ENCODE measurements at places on chromosomes 1 and 21.
A peak's percentile ranks its signal among the peaks of the same experiment; 100 is the strongest.

GRCh38 chr1:6870571-6870970 lies 85.3 kb downstream of the CAMTA1 start:
- no peak for DNase-seq

GRCh38 chr1:22534951-22535350 lies 28.3 kb upstream of the EPHA8 start:
- DNase-seq, result no peak

DNA sequence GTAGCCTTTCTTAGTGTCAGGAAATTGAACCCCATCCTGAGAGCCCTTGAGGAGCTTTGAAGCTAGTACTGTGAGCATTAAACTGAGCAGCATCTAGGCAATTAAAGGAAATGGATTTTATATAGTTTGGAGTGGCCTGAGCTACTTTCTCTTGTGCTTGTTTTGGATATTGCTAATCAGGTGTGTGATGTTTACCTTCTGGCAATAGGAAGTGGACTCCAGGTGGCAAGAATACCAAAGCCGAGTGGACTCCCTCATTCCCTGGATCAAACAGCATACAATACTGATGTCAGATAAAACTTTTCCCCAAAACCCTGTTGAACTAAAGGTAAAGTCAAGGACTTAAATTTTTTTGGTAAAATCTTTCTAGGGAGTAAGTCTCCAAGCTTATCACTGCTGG lies 79.4 kb downstream of the MACF1 start:
- no peak for DNase-seq

DNA sequence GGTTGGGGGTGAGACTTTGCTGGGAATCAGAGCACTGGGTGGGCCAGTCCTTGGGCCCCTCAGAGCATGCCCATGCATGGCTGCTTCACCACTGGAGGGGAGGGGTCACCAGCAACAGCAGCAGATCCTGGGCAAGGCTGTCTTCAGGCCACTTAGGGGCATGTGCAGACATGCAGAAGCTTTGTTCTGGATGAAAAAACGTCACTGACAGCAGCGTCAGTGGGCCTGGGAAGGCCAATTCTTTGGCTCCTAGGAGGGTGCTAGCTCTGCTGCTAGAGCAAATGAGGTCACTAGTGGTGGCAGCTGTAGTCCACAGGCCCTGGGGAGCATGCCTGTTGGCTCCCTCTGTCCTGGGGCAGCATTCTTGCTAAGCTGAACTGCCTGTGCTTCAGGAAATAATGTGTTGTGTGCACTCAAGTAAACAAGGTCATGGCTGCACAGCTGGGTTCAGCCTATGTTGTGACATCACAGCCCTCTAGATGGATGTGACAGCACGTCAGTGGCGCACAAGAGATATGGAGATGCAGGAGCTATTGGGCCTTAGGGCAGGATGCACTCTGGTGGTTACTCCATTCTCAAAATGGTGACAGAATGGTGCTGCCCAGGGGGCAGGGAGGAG lies 27.0 kb downstream of the ZC3H11B start:
- peak; percentile 45 for DNase-seq

DNA sequence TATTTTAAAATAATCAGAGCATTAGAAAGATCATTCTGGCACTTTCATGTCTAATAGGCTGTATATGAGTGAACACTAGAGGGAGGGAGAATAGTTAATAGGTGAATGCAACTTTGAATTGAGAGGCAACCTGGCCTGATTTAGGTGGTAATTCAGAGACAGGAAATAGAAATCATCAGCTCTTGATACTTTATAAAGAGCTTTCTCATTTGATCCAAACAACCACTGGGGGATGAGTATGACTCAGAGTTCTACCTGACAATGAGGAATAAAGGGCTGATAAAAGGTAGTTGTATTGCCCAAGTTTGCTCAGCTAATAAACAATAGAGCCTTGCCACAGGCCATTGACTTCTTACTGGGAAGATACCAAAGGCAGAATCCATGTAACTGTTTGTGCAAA lies 5.2 kb upstream of the FAM89A start:
- peak; percentile 48 for DNase-seq

DNA sequence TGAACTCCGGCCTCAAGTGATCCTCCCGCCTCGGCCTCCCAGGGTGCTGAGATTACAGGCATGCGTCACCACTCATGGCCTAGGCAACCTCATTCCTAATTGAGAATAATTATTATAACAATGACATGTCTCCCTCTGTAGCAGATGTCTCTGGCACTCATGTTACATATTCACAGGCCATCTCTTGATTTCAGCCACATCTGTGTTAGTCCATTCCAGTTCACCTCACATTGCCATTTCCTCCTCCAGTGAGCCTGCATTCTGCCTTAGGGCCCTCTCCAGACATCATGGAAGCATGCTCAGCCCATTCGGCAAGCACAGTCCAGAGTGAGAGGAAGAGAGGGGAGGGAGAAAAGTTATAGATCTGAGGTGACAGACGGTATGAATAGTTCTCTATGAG lies 32.5 kb downstream of the CDKN2C start:
- no peak for DNase-seq

DNA sequence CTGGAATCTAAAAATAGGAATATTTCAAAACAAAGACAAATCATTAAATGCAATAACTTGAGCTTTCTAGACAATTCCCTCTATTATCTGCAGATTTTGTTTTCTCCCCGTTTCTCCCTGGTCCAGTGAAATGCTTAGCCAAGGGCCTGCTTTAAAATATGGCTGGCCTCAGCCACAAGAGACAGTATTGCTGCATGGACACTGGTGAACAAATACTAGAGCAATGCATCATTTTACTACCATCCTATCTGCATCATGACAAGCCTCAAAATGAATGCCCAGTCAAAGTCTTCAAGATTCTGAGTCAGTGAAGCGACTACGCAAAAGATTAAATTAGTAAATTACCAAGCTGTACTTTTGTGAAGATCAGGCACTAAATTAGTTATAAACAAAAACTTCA lies 80.5 kb downstream of the ENAH start:
- DNase-seq, result peak; percentile 21

GRCh38 chr1:169260478-169261151 lies 107.0 kb downstream of the NME7 start:
- DNase-seq, result no peak

DNA sequence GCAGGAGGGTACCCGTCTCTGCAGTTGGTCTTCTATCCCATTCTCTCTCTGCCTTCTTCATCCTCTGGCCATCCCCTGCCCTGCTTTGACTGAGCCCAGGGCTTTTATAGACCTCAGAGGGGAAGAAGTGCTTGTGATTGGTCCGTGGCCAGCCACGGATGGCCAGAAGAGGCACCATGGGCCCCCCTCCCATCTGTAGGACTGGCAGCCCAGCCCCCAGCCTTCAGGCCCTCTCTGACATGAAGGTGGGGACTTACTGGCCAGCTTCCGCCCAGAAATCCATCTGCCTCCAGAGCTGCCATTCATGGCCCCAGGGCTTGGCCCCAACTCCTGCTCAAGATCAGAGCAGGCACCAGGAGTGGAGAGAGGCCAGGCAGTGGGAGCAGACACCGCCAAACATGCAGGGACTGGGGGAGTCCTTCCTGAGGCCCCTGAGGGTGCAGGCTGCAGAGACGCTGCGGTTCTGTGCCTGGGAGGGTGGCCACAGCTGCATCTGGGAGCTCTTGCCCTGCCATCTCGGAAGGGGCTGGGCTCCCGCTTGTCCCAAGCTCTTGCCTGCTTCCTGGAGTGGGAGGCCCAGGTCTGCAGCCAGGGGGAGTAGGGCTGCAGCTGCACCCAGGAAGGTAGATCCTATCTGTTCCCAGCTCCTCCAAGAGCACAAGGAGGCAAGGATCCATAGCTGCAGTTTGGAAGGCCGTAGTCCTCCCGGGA lies 698.6 kb upstream of the B3GALT2 start:
- DNase-seq, result no peak

GRCh38 chr1:198934901-198935305 lies 296.1 kb downstream of the PTPRC start:
- peak; percentile 55 for DNase-seq

DNA sequence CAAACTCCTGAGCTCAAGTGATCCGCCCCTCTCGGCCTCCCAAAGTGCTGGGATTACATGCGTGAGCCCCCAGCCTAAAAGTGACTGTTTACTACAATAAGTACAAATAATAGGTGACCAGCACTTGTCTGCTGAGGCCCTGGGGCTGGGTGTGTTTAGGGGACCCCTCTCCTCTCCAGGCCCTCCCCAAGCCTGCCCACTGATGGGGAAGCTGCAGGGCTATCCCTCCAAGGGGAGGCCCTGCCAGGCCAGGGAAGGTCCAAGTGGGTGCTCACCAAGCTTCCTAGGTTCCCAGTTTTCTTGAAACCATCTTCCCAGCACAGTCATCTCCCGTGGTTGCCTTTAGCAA lies 60.7 kb downstream of the H3-3A start:
- no peak for DNase-seq

GRCh38 chr1:94806441-94806871 lies 13.7 kb upstream of the SLC44A3 start:
- DNase-seq, result peak; percentile 42

GRCh38 chr1:109975718-109976117 lies 8.8 kb upstream of the AHCYL1 start:
- DNase-seq, result peak; percentile 70

DNA sequence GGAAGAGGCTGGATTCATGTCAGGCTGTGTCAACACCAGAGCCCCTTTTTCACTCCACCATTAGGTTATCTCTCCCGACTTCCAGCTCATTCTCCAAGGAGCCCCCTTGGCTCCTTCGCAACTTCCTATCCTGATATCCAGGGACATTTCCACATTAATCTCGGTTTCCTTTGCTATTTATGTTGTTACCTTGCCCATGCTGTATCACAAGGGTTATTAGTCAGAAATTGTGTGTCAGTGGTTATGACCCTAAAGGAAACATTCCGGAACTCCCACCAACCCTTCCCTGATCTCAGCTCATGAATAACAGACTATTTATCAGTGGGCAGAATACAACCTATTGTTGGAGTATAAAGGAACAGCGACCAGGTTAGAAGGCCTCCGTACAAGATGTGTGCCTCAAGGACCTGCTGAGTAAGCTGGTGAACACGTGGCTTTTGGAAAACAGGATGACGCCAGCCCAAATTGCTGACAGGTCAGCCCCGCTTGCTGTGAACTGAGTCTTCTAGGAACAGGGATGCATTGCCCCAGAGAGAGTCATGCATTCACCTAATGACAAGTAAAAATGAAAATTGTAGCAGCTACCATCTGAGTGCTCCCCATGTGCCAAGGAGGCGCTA lies 121.5 kb downstream of the PLPP3 start:
- no peak for DNase-seq

DNA sequence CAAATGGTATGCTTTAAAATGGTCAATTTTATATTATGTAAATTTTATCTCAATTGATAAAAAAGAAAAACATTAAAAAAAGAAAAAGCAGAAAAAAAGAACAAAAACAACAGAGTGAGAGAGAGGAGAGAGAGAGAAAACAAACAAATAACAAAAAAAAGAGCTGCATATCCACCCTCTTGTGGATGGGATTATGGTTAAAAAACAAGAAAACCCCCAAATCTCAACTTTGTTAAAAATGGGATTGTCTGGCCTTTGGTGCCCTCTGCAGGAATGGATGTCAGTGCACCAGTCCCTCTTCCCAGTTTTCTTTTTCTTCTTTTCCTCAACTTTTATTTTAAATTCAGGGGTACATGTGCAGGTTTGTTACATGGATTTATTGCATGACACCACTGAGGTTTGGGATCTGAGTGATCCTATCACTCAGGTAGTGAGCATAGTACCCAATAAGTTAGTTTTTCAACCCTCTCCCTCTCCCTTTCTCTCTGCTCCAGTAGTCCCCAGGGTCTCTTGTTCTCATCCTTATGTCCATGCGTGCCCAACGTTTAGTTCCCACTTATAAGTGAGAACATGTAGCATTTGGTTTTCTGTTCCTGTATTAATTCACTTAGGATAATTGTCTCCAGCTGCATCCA lies 28.1 kb downstream of the RNF187 start:
- DNase-seq, result peak; percentile 29

GRCh38 chr1:26910343-26911160 lies 3.2 kb downstream of the NR0B2 start:
- no peak for DNase-seq

GRCh38 chr1:203564024-203564423 lies 62.6 kb upstream of the ATP2B4 start:
- no peak for DNase-seq

DNA sequence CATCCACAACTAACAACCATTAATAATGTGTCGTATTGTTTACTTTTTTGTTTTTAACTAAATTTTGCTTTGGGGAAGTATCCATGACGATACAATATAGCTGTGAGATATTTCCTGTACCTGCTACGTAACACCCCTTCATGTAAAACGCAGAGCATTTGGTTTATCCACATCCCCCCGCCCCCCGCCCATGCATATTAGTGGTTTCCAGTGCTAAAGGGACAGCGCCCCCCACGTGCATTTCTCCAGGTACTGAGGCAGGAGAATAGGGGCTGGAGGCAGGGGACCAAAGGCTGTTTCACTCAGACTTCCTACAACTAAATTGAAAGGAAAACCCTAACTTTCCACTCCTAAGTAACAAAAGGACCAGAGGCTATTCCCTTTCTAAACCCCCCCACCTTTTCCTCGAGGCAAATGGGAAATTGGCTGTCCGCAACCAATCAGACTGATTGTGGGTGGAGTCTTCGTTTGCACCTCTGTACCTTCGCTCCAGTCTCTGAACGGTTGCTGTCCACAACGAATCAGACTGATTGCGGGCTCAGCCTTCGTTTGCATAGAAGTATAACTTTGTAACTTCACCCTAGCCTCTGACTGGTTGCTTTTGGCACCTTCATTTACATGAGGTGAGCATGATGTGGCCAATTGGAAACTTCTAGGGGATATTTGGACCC lies 12.2 kb upstream of the RIPK4 start:
- no peak for DNase-seq

GRCh38 chr1:41504114-41505035 lies 19.9 kb upstream of the EDN2 start:
- peak; percentile 96 for DNase-seq

- DNase-seq, result peak; percentile 60
Observed at GRCh38 chr1:31570906-31571305, 5.4 kb upstream of the TINAGL1 start.

DNA sequence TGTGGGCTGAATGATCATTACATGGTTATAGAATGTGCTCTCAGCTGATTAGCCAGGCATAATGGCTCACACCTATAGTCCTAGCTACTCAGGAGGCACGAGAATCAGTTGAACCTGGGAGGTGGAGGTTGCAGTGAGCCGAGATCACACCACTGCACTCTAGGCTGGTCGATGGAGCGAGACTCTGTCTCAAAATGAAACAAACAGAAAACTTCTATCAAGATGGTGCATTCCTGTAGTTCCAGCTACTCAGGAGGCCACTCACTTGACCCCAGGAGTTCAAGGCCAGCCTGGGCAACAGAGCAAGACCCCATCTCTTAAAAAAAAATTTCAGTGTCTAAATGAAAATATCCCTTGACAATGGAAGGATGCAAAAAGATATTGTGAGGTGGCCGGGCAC lies 10.9 kb downstream of the TIMM17A start:
- no peak for DNase-seq

Data from epithelial cell of esophagus (primary cell).